ENCODE measurements at places on chromosomes 5 and 9. TPM values are rescaled to one million over a fixed set of nuclear protein-coding genes. Genes with fewer than 3 reads are reported as not detected.

- peak within 1 kb of the TSS; percentile 17 for H3K4me3 ChIP-seq
- no peaks in the 10 kb centered on the region for H3K4me1 ChIP-seq
- H3K36me3 ChIP-seq, result no peaks in the 10 kb centered on the region
- H3K27ac ChIP-seq, result no peak within 1 kb of the TSS
- peak; percentile 64 for DNase-seq
Measured at GRCh38 chr5:135834639-135835529, at the start of gene SLC25A48. TSS of gene SLC25A48 (plus strand) at chr5:135834663. CDS start at chr5:135834848, 185 bp downstream.

DNA sequence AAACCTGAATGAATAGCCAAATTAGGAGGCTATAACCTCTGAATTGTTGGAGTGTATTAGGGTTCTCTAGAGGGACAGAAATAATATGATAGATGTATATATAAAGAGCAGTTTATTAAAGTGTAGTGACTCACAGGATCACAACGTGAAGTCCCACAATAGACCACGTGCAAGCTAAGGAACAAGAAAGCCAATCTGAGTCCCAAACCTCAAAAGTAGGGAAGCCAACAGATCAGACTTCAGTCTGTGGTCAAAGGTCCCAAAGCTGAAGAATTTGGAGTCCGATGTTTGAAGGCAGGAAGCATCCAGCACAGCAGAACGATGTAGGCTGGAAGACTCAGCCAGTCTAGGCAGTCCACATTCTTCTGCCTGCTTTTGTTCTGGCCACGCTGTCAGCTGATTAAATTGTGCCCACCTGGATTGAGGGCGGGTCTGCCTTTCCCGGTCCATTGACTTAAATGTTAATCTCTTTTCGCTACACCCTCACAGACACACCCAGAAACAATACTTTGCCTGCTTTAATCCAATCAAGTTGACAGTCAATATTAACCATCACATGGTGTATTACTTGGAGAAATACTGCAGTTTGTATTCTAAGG lies 550.6 kb downstream of the CDH10 start:
- DNase-seq, result peak; percentile 12
- no peaks in the 10 kb centered on the region for H3K27me3 ChIP-seq
- H3K27ac ChIP-seq, result no peak overlapping the region
- no peak overlapping the region for H3K4me3 ChIP-seq
- H3K36me3 ChIP-seq, result no peaks in the 10 kb centered on the region

SARDH gene
- total RNA-seq, result 1.0 TPM

RNF183 gene
- not detected for total RNA-seq

SPOCK1 gene
- 2.5 TPM for total RNA-seq
